ENCODE measurements at places on chromosomes 1 and 21. TPM values are rescaled to one million over a fixed set of nuclear protein-coding genes. Genes with fewer than 3 reads are reported as not detected.

DNA sequence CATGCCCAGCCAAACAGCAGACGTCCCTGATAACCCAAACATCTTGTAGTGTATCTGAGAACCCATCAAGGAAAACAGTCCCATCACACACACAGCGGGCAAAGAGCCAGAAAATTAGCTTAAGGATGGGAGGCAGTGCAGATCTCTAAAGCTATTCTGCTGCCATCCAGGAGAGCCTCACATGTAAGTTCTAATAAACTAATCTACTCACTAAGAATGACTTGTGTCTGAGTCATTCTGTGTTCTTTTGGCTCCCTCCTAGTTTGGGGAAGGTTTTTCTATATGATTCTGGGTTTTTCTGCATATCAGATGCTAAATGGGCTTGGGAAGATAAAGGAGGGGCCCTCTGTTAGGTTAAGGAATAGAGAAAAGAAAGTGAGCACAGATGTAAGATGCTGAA is 162.8 kb downstream of the HUNK start:
- DNase-seq = no peak

GRCh38 chr1:152783095-152783494 is 3.0 kb upstream of the LCE1E start:
- no peak for DNase-seq

DNA sequence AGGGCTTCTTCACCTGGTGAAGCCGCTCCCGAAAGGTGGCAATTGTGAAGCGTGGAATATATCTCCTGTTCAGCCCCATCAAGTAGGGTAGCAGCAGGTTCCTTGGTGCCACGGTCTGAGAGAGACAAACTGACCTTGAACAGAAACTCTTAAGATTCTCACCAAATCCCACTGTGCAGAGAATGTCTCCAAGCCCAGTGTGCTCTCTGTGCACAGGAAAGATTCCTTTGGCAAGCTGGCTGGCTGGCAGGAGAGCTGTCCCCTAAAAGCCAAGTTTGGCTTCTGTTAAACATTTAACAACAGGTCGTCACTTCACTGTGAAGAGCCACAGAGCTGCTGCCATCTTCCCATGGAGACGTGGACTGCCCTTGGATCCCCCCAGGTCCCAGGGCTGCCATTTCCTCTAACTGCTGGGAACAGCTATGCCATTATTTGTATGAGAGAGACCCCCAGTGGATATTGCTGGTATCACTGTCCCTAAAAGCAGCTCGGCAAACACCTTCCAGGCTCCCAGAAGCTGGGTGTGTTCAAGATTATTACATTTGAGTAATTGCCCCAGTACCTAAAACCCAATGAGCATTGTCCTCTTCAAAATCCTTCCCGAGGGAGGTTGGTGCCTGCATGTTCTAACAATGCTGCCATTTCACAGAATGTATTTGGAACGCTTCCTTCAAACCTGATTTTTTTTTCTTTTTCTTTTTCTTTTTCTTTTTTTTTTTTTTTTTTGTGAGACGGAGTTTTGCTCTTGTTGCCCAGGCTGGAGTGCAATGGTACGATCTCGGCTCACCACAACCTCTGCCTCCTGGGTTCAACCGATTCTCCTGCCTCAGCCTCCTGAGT is 71.8 kb downstream of the CD58 start:
- DNase-seq = no peak

GRCh38 chr1:83098791-83099190 is 900.1 kb downstream of the TTLL7 start:
- no peak for DNase-seq

DNA sequence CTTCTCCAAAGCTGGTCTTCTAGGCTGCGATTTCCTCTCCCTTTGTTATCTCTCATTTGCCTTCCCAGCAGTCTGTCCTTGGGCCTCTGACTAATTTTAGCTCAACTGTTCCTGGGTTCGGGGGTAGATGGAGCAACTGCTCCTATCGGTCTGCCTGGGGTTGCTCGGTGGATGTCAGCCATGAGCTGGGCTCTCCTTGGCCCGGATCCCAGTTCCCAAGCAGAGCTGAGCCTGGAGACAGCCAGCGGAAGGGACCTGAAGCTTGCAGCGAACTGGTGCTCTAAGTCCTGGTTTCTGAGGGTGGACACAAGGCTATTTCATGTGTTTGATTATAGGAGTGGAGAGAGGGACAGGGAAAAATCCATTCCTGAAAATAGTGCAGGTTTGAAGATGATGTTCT is 423.0 kb downstream of the RPS6KC1 start:
- peak; percentile 70 for DNase-seq

DNA sequence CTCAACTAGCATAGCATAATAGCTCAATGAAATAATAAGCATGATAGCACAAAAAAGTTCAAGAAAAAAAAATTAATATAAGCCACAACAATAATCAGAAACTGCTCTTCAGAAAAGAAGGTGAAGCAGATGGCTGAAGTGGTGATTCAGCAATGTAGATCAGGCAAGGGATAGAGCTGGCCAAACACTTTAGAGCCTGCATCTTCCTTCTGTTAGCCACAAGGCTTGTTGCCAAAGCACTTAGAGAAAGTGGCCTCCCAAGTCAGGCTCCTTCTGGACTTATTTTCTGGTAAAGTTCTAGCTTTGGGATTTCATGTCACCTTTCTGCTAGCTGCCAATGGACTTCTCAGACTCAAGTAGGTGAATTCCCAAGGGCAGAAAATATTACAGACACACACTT is 60.3 kb upstream of the C1orf87 start:
- DNase-seq = no peak

DNA sequence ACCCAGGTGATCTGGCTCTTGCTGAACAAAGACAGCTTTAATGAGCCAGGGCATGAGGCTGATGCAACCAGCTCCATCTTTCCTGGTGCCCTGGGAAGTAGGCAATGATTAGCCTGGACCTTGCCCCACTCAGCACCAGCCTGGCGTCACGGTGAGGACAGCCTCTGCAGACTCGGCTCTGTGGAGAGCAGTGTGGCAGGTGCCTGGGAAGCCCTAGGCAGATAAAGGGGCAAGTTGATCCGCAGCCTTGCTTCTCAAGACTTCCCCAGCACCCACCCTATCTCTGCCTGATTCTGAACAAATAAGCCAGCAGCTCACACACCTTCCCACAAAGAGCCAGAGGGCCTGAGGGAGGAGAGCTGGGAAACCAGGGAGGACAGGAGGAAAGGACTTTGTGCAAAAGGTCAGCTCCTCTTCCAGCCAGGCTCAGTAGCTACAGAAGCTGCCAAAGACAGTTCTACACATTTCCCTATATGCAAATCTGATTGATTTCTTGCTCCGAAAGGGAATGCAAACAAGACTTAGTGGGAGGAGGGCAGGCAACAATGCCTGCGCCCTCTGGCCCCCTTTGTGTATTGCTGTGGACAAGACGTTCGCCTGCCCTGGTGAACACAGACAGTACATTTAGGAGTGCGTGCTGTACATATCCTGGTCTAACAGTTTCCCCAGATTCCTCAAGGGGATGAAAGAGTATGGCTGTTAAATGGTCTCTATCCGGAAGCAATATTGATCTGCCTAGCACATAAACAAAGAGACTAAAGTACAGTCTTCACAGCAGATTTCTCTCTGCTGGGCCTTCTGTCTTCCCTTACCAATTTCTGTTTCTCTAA is 63.8 kb downstream of the BCAR3 start:
- DNase-seq = no peak

DNA sequence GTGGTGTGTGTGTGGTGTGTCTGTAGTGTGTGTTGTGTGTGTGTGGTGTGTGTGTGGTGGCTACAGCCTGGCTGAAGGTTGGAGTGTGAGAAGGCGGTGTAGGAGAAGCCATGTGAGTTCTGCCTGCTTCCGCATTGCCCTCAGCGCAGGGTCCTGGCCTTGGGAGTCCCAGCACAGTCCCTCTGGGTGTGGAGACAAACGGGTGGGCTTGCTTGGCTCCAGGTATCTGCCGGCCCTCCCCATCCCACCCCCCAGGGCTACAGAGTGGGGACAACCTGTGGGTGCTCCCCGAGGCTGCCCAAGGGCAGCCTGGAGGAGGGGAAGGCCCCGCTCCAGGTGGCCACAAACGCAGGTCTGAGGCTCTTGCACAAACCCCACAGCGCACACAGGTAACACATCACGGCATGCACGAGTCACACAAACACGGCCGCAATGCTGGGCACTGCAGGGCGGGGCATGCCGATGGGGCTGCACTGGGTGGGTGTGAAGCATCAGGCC is 31.7 kb upstream of the ADARB1 start:
- DNase-seq = no peak

DNA sequence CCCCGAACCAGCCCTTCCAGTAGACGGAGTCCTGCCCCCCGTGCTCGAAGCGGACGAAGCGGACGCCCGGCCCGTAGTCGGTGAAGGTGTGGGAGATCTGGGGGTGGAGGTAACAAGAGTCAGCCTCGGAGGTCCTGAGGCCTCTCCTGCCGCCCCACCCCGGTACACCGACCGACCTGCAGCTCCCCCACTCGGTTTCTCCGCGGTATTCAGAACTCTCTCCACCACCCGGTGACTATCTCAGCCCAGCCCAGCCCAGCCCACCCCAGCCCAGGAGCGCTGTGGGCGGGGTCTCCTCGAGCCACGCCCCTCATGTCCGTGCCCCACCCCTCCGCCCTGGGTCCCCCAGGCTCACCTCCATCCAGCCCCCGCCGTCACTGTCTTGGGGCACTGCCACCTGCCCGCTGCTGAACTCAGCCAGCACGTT is 5.5 kb downstream of the FBXO2 start:
- no peak for DNase-seq

DNA sequence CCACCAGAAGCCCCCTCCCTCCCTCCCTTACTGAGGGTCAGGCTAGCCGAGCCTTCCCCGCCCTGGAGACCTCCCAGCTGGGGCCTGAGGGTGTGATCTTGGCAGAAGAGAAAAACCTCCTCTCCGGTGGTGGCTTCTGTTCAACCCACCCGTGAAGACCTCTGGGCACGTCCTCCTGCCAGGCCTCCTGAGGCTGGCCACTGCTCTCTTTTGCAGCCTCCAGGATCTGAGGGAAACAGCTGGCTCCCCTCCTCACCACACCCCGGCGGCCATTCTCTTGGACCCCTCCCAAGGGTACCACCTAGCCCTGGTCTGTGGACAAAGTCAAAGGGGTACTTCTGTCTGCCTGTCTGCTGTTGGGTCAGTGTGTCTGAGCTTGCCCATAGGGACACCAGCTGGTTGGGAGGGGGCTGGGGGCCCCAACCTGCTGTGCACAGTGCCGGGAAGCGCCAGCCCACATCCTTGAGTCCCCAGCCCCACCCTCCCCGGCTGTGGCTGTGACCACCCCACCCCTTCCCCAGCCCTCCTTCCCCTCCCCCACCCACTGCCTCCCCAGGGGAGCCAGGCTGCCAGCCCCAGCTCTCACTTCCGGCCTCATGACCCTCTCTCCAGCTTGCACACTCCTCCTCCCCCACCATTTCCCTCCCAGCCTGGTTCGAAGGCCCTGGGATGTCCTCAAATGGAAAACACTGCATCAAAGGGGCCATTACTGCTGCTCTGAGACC is 48.1 kb downstream of the AHDC1 start:
- peak; percentile 75 for DNase-seq

DNA sequence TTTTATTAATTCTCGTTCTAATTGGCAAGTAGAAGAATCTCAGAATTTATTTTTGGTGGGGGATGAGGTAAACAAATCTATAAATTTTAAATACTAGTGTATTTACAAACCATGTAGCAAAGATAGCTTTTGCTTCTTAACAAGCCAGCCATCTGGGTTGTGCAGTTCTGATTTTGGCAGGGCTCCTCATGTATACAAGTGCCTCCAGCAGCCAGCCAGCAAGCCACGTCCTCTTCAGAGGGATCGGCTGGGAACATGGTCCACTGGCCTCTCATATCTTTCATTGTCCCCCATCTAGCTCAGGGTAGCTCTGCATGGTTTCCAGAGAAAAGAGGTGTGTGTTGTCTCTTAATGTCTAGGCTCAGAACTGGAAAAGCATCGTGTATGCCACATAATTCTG is 659.1 kb downstream of the MRPL39 start:
- no peak for DNase-seq

DNA sequence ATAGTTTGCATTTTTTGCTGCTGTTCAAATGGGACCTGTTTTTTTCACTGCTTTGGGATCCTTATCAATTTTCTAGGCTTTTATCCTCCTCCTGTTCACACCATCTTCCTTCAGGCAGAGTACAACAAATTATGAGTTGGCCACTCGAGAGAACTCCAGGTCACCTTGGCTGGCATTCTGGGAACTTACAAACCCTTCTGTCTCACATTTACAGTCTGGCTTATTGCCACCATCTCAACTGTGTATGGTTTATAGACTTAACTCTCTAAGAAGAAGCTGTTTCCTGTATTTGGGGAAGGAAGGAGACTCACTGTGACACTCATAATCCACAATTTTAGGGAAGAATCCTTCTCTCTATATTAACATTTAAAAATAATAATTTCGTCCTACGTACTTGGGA is 5.4 kb upstream of the ZNF691 start:
- DNase-seq = no peak

DNA sequence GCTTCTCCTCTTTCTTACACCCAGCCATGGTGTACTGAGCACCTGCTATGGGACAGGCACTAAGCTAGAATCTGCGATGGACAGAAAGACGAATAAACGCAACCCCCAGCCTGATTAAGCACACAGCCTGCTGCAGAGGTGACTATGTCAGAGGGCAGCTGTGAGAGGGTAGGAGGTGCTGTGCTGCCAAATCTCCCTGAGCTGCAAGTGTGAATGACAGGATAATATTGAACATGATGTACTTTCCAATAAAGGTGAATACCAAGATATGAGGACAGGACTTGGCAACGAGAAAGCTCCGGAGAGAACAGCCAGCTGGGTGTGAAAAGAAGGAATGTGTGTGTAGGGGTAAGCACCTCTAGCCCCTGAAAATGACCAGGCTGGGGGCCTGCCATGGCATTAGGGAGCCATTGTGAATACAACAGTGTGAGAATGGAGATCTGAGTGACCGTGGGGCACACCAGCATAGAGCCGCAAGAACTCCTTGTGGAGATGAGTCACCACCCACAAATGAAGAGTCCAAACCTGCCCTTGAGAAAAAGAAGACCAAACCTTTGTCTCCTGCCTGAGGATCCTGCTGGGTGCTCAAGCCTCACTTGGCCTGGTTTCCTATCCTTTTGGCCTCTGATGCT is 83.0 kb upstream of the ATF3 start:
- peak; percentile 42 for DNase-seq

FCRL6 gene
- 0.33 TPM for total RNA-seq

DNASE2B gene
- total RNA-seq = not detected

SLC44A3 gene
- 5.9 TPM for total RNA-seq

FABP3 gene
- 4,737 TPM for total RNA-seq
